ENCODE measurements at places on chromosomes 5 and 9.

DNA sequence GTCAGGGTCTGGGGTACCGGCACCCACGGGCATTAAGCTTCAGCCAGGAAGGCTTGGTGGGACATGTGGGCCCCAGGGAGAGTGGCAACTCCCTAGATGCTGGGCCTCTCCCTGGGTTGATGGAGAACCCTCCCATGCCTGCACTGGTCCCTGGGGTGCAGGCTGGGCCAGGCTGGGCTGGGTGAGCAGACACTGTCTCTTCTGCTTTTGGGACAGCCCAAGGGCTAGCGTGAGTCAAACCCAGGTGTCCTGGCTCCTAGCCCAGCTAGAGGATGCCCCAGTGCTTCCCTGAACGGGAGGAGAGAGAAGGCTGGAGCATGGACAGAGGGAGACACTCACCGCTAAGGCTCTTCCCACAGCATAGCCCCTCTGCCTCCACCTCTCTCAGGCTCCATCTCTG is 5.7 kb upstream of the AQP7 start:
- DNase-seq, result no peak

GRCh38 chr5:122180863-122181548 is 51.7 kb downstream of the ZNF474 start:
- DNase-seq, result no peak

- DNase-seq, result no peak
These were observed 18.6 kb downstream of the JAKMIP2 start for GRCh38 chr5:147763791-147764525.

DNA sequence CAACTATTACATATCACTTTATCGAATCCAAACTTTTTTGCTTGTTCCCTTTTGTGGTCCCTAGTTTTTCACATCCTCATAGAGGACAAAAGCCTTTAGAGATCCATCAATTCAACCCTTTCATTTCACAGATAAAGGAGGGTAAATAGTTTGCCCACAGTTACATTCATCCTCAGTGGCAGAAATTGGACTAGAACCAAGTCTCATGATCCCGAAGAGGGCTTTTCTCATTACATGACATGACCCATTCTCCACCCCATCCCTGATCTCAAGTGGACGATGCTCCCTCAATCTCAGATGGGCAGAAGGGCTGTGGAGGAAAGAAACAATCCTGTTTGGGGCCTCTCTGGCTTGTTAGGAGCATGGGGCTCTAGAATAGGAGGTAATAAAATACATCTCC is 23.1 kb downstream of the TICAM2 start:
- no peak for DNase-seq

DNA sequence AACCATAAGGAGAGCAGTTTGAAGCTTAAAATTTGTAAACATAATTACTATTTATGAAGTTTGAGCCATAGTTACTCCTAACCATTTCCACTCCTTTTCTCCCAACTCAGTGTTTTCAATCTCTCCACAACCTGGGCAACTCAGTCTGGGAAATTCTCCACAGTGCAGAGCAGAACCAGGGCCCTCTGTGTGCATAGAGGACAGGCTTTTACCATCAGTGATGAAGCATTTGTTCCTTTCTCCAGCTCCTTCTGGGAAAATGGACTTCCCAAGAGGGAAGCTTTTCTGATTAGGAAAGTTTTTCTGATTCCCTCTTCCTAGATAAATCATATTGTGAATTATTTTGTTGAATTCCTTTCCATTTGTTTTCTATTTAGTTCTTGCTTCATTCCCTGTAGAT is 132.3 kb upstream of the MPDZ start:
- no peak for DNase-seq
